Fibroblast of upper back skin (primary cell): ENCODE measurements at places on chromosomes 3 and 15.

- no peak for DNase-seq
These were observed 46.3 kb downstream of the LIMD1 start for GRCh38 chr3:45640724-45641361.

DNA sequence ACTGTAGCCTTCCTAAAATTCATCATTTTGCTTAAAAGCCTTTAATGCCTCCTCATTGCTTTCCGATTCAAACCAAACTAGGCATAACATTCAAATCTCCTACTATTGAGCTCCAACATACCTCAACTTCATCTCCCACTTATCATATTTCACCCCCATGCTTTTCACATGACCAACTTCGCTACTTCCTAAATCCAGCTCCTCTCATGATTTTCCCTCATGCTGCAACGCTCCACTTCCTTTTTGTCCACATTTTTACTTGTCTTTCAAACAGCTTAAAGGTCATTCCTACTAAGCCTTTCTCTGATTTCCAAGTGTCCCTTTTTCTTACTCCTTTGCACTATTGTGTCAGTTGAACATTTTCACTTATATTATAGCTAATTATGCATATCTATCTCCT lies 20.3 kb upstream of the ANXA2 start:
- no peak for DNase-seq

GRCh38 chr15:89628806-89629715 lies 26.2 kb downstream of the KIF7 start:
- DNase-seq: no peak

- no peak for DNase-seq
These were observed 44.4 kb downstream of the RAB11A start for GRCh38 chr15:65913631-65914199.

DNA sequence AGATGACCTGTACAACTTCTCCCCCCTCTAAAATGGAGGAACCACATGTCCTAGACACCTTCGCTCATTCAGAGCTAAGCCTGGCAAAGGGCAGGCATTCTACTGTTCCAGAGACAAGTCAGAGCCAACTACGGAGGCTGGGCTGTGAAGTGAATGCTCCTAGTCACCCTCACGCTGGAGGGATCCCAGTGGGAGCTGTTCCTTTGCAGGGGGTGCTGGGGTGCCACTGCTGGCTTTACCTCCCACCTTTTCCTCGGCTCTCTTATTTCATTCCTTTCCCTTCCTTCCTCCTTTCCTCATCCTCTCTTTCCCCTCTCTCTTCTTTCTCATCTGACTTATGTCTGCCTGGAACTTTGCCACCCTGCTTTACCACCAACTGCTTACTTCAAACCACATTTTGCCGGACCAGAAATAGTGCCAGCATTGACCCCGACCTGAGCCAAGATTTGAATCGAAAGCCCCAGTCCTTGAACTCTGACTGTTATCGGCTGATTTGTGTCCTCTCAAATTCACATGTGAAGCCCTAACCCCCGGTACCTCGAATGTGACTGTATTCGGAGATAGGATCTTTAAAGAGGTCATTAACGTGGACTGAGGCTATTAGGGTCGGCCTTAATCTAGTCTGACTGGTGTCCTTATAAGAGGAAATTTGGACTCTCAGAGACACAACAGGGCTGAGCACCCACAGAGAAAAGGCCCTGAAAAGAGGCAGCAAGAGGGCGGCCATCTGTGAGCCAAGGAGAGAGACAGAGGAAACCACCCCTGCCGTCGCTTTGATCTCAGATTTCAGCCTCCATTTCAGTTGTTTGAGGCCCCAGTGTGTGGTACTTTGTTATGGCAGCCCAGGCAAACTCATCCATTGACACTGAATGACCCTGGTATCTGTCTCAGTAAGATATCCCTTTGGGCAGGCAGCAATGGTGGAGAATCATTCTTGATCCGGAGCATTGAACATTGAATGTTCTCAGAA lies 31.3 kb upstream of the TBC1D21 start:
- no peak for DNase-seq

DNA sequence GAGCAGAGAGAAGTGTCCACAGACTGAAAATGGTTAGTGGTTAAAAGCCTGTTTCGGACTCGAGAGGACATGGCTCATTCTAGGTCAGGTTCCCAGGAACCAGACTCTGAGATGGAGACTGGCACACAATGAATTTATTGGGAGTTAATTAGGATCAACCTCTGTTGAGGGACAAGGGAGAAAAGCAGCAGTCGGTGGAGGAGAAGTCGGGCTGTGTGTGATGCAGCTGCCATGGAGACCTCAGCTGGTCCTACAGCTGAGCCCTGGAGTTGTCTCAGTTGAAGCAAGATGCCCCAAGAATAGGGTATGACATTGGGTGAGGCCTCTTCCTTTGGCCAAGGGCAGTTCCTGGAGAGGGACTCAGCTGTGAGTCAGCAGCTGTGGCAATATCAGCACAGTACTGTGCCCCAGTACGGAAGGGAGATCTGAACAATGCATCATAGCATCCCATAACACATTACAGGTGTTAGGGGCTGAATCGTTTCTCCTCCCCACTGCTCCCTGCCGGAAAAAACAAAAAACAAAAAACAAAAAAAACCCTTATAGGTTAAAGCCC lies 105.4 kb downstream of the ABHD5 start:
- no peak for DNase-seq

DNA sequence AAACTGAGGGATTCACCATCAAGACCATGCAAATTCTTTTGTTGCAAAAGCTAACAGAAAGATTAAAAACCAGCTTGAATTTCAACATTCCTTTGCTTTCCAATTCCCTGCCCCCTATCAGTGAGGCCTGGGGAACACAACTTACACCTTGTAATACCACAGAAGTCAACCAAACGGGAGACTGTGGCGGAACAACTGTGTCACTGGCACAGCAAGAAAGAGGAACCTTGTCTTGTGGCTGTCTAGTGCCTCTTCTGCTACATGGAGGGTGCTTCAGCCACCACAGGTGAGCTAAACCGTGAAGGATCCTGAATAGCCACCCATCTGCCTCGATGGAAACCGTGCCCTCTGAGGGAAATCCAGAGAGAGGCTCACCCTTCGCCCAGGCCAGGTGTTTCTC lies 11.4 kb downstream of the CCDC12 start:
- no peak for DNase-seq

GRCh38 chr3:192915722-192916121 lies 1.9 kb downstream of the MB21D2 start:
- no peak for DNase-seq

GRCh38 chr3:186946756-186947375 lies 16.5 kb downstream of the ST6GAL1 start:
- no peak for DNase-seq

GRCh38 chr3:164640591-164640990 lies 437.7 kb downstream of the SI start:
- DNase-seq: no peak

GRCh38 chr3:119349354-119350041 lies 55.3 kb downstream of the ARHGAP31 start:
- peak; percentile 47 for DNase-seq

GRCh38 chr3:193744048-193744821 lies 151.2 kb downstream of the OPA1 start:
- DNase-seq: peak; percentile 11

GRCh38 chr3:96070678-96071077 lies 743.7 kb upstream of the EPHA6 start:
- DNase-seq: no peak

DNA sequence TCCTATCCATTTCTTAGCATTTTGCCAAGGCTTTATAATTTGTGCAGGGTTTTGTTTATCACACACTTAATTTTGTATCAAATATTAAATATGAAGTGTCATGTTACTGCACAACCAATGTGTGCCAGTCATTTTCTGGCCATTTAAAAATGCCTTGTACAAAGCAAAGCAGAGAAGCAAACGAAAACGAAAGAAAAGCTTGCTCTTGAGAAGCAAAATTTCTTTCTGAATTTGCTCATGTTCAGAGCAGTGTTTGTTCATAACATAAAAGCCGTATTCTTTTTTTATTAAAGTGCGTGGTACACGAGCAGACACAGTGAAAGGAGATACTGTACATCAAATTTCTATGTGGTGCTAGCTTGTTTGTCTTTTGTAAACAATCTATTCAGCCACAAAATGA lies 792.6 kb downstream of the NAALADL2 start:
- DNase-seq: no peak

DNA sequence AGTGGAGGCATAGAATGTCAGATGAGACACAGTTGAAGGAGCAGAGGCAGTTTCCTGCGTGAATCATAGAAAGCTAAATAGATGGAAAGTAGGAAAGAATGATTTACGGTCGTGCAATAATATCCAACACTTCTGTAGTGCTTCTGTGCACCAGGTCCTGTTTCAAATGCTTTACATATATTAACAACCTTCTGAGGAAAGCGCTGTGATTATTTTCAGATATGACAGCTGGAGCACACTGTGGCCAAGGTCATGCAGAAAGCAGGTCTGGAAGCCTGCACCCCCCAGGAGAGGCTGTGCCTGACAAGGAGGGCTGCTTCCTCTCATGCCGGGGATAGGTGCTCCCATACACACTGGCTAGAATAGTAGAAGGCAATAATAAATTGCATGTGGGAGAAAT lies 104.5 kb downstream of the CHRNA7 start:
- no peak for DNase-seq

DNA sequence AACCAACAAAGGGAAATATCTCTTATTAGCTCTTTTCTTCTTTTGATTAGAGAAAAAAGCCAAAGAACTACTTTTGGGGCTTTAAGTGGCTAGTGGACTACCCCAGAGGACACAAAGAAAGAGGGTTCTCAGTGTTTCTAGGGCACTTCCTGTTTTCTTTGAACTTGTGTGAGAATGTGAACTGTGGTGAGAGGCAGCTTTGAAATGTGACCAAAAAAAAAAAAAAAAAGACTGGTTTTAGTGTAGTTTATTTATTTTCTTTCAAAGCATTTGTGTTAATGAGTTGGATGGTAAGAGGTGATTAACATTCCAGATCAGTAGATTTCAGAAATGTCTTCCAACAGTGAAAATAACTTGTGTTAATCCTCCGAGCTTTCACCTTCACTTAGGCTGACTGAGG lies 32.4 kb downstream of the SELENOT start:
- no peak for DNase-seq

GRCh38 chr3:186184021-186184420 lies 75.1 kb upstream of the ETV5 start:
- no peak for DNase-seq

DNA sequence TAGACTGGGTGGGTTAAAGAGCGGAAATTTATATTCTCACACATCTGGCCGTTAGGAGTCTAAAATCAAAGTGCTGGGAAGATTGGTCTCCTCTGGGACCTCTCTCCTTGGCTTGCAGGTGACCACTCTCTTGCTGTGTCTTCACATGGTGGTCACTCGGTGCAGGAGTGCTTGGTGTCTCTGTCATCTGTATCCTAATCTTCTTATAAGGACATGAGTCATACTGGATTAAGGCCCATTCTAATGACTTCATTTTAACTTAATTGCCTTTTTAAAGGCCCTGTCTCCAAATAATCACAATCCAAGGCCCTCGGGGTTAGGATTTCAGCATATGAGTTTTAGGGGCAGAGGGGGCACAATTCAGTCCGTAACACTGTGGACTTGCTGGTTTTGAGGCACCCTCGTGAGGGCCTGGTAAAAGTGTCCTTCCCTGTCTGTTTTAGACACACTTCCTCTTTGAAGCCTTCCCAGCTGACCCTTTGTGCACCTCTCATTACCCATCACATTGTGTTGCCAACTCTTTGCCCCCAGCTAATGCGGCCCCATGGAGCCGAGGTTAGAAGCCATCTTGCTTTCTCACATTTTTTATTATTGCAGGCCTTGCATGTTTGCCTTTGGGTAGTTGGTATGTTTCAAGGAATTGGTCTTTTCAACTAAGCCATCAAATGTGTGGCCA lies 3.2 kb downstream of the XYLB start:
- DNase-seq: peak; percentile 14

- DNase-seq: peak; percentile 36
These were observed 30.3 kb downstream of the TPM1 start for GRCh38 chr15:63072809-63073277.

DNA sequence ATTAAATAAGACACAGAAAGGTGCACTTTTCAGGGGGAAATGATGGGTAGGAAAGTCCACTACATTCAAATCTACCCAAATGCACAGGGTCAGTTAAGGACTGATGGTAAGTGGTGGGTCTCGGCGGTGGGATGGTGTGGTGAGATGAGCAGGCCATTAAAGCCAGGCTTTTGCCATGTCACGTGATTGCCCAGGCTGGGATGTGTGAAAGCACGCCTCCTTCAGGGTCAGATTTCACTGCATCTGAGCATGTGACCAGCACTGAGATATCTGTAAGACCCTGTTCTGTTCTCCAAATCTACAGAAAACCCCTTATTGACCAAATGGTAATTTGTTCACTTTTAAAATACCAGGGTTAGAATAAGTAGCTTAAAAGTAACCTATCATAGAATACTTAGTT lies 301.5 kb downstream of the MEX3B start:
- no peak for DNase-seq

- no peak for DNase-seq
These were observed 703.0 kb downstream of the PLOD2 start for GRCh38 chr3:145457825-145458552.

DNA sequence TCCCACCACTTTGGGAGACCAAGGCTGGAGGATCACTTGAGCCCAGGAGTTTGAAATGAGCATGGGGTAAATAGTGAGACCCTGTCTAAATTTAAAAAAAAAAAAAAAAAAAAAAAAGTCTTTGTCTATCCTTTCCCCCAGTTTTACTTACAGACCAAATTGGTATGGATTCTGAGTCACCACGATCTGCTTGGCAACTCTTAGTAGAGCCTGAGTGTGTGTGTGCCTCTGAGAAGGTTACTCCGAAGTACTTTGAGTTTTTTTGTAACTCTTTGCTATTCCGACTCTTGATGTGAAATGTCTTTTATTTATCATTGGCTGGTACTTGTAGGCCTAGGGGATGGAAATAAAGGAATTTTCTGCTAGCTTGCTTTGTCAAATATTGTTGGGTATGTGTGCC lies 63.3 kb downstream of the RBM6 start:
- DNase-seq: peak; percentile 9

- peak; percentile 97 for DNase-seq
These were observed 40.9 kb upstream of the SMAD3 start for GRCh38 chr15:67024314-67024997.

DNA sequence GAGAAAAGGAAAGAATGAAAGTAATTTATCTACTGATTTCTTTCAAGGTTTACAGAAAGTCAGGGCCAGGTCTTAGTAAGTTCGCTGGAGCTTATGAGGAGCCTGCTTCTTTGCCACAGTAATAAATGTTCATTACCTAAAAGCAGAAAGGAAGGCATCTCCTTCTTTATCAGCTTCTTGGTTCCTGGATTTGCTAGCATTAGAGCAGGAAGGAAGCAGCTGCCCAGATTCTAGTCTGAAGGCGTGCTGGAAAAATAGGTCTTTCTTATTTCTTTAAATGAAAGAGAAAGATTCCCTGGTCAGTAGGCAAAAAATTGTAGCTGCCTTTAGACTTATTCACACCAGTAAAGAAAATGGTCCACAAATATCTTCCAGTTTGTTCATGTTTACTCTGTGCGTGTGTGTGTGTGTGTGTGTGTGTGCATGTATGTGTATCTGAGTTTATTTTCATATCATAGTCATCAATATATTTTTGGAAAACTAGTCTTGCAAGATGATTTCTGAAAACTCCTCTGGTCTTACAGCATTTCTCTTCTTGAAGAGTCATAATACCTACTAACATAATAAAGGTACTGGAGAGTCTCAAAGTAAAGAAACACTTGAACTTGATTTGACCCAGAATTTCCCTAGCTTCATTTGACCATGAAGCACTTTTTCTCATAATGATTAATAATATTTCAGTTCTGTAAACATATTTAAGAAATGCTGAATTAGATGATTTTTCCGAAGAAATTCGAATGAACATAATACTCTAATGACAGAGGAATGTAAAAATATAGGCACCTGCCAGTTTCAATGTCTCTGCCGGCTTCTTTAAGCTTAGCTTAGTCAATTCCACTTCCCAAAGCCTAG lies 255.3 kb upstream of the ZPLD1 start:
- DNase-seq: no peak
